Mammary epithelial cell (primary cell): ENCODE measurements at places on chromosomes 5 and 9. TPM values are rescaled to one million over a fixed set of nuclear protein-coding genes. Genes with fewer than 3 reads are reported as not detected.

Gene FOXD4L6
- polyA plus RNA-seq: not detected

Gene ALDH7A1
- 107 TPM for polyA plus RNA-seq

Gene PLPP7
- polyA plus RNA-seq: not detected

Gene CTSV
- 188 TPM for polyA plus RNA-seq

DNA sequence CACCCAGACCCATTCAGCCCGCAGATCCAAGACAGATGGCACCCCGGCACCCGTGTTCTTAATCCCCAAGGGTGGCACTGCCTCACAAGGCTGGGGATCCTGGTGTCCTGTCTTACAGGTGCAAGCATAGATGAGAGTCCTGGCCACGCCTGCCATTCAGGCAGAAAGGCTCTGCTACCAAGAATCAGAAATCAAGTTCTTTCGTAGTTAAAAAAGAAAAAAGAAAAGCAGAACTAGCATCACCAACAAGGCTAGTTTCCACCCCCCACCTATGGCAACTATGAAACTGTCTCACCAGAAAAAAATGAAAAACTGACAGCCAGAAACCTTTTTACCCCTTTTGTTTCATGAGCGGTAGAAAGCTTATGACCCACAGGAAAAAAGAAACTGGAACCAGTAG, 170.4 kb downstream of the SYK start:
- DNase-seq: no peak

GRCh38 chr5:14313986-14314690, 171.0 kb downstream of the TRIO start:
- DNase-seq: no peak

DNA sequence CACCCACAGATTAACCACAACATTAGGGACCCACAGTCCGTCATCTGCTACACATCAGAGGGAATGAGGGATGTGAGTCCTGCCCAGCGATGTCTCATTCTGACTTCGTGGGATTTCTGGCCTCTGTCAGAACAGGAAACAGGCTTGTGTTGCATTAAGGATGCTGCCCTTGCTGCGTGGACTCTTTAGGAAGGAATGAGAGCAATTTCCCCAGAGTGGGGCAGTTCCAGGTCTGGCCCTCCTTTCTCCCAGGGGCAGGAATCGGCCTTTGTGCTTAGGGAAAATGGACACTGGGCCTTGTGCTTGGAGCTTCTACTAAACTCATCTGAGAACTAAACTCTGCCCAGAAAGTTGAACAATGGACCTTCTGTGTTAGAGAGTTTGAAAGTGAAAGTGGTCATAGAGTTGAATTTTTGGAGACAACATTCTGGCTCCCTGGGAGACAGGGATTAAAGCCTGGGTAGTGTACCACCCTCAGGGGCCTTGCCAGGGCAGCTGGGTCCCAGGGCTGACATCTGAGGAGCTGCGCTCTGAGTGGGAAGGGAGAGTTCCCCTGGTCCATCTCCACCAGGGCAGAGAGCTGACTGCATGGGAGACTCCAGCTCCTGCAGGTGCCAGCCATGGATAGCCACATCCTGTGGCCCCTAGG, 37.8 kb upstream of the S1PR3 start:
- DNase-seq: peak; percentile 67

GRCh38 chr9:18906656-18907395, 126.2 kb downstream of the SAXO1 start:
- DNase-seq: no peak

GRCh38 chr5:11322133-11322532, 561.1 kb upstream of the DAP start:
- DNase-seq: peak; percentile 2

DNA sequence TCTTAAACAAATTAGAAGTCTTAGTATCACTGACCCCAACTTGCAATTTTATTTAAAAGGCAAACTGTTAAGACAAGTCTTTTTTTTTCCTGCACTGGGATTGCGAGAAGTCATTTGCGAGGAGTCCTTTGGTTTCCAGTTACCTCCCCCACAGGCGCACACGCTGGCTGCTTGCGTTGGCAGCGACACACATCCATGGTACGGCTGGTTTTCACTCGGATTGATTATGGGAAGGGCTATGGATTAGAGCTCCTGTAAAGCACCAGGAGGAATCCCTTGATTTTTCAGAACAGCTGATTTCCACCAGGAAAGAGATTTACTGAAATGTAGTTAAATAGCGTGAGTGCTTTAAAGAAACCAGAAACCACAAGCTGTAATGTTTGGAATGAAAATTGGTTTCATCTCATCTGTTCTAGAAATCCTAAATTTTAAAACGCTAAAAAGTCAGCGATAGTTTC, 737 bp downstream of the SLC1A3 start:
- DNase-seq: peak; percentile 46

DNA sequence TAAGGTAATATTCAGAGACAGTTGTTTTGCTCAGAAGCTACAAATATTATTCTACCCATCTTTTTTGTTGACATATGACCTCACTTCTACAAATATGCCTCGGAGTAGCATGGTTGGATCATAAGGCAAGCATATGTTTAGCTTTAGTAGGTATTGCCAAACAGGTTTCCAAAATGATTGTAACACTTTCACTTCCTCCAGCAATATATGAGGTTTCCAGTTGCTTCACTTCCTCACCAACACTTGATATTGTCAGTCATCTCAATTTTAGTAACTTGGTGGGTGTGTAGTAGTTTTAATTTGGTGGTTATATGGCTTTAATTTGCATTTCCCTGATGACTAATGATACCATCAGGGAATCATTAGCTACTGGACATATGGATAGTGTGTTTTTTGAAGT, 46.7 kb downstream of the TNFSF8 start:
- peak; percentile 25 for DNase-seq

GRCh38 chr5:52725065-52725746, 62.5 kb upstream of the ITGA1 start:
- DNase-seq: peak; percentile 95

DNA sequence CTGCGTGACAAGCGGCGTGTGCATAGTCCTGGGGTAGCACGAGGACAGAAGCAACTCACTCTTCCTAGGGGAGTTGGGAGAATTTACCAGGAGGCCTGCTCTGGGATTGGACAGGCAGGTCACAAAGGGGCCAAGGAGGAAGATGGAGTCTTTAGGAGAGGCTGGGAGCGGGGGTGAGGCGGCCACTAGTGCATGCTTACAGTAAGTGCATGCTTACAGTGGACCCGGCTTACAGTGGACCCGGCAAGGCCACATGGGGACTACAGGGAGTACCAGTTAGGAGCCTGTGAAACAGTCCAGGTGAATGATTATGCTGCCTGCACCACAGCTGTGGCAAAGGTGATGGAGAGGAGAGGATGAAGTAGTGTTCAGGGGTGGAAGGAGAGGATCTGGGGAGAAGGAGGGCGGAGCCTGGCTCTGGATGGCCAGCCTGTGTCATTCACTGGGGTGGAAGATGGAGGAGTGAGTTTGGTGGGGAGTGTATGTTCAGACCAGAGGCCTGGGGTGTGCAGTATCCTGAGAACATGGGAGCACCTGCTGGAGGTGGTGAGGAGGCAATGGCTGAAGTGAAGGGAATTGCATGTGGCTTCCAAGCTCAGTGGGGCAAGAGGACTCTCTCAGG, 78.7 kb downstream of the CRB2 start:
- DNase-seq: no peak

DNA sequence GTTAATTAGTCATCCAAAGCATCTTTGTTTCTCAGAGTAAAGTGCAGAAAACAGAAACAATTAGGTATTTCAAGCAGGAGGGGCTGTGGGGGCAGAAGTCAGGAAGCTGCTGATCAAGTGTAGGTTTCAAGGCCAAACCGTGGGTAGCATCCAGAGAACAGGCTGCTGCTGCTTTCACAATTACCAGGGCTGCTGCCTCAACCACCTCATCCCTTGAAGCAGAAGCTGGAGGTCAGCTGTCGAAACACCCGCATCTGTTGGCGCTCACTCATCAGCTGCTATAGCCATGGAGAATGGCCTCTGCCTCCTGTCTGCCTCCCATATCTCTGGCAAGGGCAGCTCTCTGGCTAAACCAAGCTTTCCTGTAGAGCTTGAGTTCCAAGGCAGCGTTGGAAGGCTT, 122.9 kb upstream of the OSMR start:
- DNase-seq: no peak

DNA sequence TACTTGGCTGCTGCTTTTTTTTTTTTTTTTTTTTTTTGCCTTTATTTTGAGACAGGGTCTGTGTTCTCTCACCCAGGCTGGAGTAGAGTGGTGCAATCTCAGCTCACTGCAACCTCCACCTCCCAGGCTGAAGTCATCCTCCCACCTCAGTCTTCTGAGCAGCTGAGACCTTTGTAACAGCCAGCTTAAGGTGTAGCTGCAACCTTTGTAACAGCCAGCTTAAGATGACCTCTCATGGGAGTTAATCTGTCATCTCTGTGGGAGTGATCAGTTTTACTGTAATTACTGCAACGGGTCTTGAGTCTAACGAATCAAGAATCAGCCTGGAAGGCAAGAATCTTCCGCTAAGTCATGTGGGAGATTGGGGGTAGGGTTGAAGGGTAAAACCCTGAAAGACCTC, 31.6 kb upstream of the SNX2 start:
- DNase-seq: no peak

- DNase-seq: no peak
Measured at GRCh38 chr9:109092051-109092580, 27.6 kb downstream of the TMEM245 start.

- DNase-seq: no peak
Measured at GRCh38 chr9:98379572-98379971, 124.1 kb upstream of the TBC1D2 start.

DNA sequence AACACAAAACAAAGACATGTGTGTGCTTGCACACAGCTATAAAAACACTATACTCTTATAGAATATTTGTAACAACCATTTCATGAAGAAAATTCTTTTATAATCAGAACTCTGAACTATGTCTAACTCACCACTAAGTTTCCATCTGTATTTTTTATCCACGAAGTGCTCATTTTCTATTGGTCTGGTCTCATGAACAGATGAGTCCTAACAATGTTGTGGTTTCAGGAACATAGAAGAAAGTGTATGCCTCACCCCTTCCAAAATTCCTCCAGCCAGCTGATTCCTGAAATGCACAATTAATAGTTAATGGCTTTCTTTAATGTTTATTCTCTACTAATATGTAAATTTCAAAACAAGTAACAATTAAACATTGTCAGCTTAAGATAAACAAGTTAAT, 325.3 kb upstream of the GRAMD2B start:
- DNase-seq: peak; percentile 17

DNA sequence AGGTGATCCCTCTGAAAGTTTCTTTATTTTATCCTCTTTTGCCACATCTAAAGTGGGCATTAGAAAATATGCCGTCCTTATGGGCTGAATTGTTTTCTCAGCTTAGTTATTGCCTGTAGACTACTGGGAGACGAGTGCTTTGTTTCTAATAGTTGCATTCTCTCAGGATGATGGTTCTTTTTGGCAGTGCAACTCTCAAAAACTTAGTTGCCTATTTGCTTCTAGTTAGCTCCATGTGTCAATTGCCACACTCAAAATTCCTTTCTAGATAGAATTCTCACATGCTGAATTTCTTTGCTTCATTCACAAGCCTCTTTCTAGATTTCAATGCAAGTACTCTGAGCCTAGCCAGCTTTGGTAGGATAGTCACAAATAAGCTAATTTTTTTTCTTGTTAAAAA, 155.5 kb downstream of the FGF10 start:
- DNase-seq: no peak

GRCh38 chr9:18480662-18481093, 6.7 kb downstream of the ADAMTSL1 start:
- no peak for DNase-seq

DNA sequence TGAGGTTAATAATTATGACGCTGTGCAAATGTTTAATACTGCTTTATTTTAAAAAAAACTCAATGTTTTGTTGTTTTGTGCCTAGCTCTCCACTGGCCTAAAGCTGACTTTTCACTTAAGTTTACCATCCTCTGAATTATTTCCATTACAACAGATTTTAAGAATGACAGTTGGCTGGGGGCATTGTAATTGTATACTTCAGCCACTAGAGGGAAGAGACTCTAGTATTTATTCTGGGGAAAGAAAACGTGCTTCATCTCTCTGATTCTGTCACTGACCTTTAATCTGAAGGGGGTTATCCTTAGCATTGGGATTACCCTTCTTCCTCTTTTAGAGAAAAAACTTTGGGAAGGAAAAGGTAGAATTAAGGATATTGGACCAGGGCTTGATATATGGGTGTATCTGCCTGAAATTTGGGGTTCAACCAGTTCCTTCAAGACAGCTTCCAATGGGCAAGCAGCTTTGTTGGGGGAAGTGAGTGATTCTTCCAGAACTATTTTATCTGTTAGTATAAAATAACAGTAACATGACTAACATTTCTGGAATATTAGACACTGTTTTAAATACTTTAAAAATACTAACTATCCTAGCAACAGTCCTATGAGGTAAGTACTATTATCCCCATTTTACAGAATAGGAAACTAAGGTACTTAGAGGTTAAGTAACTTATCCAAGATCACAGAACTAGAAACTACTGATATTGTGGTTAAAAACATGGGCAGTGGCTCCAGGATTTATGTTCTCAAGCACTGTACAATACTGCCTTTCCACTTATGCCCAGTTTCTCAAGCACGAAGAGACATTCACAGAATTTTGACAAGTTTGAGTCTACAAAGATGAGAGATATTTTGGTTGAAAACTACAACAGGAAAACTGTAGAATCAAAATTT, 208.4 kb downstream of the CD180 start:
- no peak for DNase-seq

DNA sequence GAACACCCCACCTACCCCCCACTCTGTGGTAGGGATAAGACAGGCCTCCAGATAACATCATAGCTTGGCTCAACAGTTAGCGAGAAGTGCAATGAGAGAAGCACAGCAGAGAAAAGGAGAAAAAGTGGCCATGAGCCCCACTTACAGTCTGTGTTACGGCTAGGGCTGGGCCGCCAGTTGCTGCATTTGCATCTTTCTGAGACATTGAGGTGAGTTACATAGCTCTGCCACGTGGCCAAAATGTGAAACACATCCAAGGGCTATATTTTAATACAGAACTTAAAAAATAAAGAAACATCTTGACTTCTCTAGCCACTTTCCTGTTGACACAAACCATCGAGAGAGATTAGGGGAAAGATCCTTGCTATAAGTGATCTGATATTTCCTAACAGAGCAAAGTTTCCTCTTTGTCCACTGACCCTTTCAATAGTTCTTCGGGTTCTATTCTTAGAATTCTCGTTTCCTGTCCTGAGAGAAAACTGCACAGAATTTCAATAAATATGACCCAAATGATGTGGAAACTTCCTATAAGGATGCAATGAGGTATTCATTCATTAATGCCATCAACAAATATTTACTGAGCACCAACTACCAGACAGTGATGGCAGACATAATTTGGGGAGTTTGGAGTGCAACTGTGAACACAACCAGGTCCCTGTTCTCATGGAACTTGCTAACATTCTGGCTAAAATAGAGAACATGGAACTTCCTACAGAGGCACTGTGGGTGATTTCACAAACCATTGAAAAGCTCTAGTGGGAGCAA, 3.2 kb upstream of the TLE4 start:
- DNase-seq: no peak

- DNase-seq: peak; percentile 37
Measured at GRCh38 chr5:152560512-152561137, 155.5 kb upstream of the NMUR2 start.

DNA sequence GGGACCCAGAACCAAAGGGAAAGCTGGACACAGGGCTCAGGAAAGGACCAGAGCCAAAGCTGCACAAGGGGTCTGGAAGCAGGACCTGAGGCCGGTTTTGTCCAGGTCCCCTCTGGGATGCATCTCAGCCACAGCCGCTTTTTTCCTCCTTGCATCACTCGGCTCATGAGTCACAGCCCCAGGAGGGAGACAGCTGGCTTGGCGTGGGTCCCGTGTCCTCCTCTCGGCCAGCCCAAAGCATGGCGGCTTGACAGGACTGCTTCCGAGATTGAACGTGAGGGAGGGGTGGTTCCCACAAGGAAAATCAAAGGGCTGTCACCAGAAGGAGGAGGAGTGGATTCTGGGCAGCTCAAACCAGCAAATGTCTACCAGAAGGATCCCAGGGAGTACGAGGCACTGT, 56.7 kb upstream of the CPLX2 start:
- peak; percentile 78 for DNase-seq
